Sciatic nerve (tissue), 2 donors: ENCODE measurements at places on chromosomes 5 and 9.

GRCh38 chr5:177438468-177438867 lies 8.1 kb upstream of the PRR7 start:
- no peak for DNase-seq

GRCh38 chr5:180400416-180400815 lies 47.3 kb upstream of the GFPT2 start:
- DNase-seq = no peak

- DNase-seq = no peak
Observed at GRCh38 chr5:180213256-180213600, 4.2 kb upstream of the RASGEF1C start.

- DNase-seq = no peak
Observed at GRCh38 chr5:107535849-107536248, 134.9 kb downstream of the EFNA5 start.

DNA sequence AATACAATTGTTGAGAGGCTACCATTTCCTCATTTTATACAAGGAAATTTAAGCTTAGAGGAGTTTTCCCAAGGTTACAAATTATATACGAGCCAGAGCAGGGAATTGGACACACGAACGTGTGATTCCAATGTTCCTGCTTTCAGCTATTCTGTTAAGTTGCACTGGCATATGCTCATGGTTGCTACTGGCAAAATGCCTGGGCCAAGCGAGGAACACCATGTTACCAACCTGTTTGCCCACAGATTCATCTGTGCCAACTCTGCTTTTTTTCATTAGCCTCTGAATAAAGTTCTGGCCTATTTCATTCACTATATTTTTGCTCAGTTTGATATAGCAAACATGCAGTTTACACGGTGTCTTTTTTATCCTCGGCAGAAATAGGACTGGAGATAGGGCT lies 5.1 kb upstream of the C5orf46 start:
- no peak for DNase-seq

DNA sequence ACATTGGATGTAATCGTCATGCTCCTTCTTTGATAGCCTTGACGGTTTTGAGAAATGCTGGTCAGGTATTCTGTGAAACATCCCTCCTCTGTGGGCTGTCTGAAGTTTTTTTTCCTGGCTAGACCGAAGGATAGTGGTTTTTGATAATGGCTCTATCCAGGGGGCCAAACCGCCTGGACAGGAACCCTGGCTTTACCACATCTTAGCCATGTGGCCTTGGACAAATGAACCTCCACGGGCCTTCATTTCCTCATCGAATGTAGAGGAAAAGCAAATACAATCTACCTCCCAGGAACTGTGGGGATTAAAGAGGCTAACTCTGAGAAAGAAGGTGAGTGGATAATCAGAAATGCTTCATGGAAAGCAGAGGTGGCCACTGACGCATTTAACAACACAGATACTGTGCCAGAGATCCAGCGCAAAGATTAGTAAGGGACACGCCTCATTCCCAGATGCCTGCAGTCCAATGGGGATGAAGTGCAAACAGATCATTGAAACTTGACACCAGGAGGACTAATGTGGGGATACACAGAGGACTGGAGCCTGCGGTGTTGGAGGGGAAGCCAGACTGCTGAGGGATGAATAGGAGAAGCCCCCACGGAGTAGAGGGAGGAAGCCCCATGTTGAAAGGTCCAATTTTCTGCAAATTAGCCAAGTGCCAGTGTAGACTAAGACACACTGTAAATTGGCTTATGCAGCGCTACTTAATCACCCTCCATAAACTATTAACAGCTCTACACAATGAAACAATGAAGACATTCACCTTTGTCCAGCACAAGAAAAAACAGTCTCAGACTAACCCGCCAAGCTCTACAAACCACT lies 41.6 kb downstream of the MYO10 start:
- DNase-seq = no peak

- no peak for DNase-seq
Observed at GRCh38 chr9:16516891-16517290, 353.6 kb downstream of the BNC2 start.

GRCh38 chr9:14806941-14807520 lies 84.5 kb upstream of the CER1 start:
- DNase-seq = no peak

DNA sequence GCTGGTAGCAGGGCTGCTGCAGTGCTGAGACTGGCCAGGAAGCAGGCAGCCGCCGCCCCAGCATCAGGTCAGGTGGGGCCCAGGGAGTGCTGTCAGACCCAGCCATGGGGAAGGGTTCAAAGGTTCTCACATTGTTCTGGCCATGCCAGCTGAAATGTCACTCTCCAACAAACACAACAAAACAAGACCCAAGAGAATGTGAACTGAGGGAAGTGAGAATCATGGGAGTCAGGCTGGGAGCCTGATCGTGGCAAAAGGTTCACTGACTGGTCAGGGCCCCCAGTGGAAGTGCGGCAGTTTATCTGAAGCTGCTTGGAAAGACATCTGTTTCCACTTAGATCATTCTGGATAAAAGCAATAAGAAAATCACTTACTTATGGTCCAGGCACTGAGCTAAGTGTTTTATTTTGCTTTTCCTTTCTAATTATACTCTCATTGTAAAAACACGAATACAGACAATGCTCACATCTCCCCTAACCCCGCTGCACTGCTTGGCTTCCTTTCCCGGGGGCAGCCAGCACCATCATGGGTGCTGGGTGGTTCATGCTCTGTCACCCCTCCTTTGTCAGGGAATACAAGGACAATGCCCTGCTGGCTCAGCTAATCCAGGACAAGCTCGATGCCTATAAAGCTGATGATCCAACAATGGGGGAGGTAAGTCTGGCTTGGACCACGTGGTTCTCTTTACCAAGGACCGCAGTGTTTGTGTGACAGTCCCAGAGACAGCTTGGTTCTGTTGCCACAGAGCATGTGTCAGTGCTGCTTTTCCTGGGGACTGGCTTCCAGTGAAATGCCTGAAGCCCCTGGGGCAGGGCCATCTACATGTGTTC lies 41.9 kb upstream of the CFAP157 start:
- peak; percentile 60 for DNase-seq

DNA sequence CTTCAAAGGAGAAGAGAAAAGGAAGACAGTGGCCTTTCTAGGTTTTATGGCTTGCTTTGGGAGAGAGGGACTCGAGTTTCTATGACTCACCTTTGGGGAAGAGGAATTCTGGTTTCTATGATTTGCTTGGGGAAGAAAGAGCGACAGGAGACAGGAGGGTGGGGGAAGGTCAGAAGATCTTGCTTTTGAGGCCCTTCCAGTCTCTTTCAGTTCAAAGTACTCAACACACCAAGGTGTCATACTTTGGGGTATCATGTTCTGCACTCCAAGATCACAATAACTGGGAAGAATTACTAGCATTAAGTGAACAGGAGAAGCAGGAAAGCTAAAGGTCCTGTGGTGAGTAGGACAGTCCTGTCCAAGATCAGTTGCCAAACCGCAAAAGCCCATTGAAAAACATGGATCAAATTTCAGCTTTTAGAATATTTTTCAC lies 324.5 kb downstream of the ARHGEF28 start:
- DNase-seq = no peak

GRCh38 chr5:119631660-119632059 lies 2.3 kb downstream of the FAM170A start:
- DNase-seq = no peak

DNA sequence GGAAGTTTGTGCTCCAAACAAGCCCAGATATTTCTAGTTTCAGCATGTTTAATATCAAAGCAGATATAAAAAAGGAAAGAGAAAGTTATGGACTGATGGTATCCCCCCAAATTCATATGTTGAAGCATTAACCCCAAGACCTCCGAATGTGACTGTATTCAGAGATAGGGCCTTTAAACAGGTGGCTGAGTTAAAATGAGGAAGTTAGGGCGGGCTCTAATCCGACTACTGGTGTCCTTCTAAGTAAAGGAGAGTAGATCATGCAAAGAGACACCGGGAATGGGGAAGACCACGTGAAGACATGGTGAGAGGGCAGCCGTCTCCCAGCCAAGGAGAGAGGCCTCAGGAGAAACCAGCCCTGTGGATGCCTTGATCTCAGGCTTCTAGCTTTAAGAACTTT lies 324.1 kb upstream of the KIF2A start:
- no peak for DNase-seq

- DNase-seq = no peak
Observed at GRCh38 chr5:115624994-115625393, 842 bp downstream of the TMED7 start.

DNA sequence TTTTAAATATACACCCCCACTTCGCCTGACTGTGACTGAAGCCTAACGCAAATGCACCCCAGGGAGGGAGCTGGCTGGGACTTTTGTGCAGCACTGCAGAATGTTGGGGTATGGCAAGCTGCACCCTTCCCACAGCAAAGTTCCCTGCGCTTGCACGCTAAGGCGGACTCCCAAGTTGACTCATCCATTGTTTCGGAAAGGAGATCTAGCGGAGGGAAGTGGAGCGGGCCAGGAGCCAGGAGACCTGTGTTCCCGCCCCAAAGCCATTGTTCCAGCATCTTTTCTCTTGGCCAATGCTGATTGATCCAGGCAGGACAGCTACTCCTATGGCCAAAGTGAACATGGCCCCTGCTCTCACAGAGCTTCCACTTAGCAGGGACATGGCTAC lies 202.9 kb downstream of the AOPEP start:
- DNase-seq = no peak

DNA sequence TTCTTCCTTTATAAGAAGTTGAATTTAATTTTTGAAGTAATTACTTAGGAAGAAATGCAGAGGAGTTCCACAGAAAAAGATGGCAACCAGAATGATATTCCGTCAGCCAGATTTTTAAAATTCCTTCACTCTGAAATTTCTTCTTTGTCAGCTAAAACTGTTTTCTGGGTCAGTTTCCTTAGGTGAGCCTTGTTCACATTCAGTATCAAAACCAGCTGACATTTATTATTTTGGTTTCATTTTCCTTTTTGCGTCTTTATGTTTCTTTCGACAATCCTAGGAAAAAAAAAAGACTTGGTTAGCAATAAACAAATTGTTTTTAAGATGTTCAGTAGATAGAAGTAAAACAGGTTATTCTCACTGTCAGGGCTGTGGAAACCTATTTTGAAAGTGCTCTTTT lies 4.1 kb upstream of the IARS1 start:
- no peak for DNase-seq

GRCh38 chr5:120155873-120156272 lies 308.2 kb upstream of the PRR16 start:
- DNase-seq = no peak

- DNase-seq = no peak
Observed at GRCh38 chr9:86353655-86354010, 577 bp downstream of the TUT7 start.

DNA sequence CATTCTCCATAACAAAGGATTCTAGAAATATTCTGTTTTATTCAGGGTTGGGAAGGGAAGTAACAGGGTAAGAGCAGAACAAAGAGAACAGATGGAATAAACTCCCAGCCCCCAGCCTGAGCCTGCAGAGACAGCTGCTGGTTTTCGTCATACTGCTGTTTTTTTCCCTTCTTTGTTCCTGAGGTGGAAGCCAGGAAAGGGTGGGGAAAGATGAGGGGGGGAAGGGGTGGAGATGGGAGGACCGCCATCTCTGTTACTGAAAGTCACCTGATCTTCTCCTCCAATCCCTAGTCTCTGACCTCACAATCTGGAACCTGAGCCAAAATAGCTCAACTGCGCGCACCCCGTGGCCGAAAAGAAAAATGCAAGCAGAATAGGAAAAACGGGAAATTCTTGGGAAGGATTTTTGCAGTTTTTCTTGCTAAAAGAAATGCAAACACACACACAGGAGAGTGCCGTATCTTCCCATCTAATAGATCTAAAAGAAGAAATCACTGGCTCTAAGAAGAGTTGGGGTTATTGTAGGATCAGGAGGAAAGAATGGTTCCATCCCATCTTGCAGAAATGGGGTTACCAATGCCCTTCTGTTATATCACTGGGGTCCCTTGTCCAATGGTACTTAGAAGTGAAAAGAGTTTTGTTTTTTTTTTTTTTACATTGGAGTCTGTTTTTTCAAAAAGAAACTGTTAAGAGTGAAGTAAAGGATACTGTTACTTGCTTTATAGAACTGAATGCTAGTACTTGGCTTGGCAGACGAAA lies 57.9 kb downstream of the DIAPH1 start:
- DNase-seq = peak; percentile 88

- DNase-seq = no peak
Observed at GRCh38 chr5:74579215-74579614, 61.3 kb downstream of the ENC1 start.

GRCh38 chr9:77856615-77857014 lies 175.0 kb downstream of the GNAQ start:
- no peak for DNase-seq

DNA sequence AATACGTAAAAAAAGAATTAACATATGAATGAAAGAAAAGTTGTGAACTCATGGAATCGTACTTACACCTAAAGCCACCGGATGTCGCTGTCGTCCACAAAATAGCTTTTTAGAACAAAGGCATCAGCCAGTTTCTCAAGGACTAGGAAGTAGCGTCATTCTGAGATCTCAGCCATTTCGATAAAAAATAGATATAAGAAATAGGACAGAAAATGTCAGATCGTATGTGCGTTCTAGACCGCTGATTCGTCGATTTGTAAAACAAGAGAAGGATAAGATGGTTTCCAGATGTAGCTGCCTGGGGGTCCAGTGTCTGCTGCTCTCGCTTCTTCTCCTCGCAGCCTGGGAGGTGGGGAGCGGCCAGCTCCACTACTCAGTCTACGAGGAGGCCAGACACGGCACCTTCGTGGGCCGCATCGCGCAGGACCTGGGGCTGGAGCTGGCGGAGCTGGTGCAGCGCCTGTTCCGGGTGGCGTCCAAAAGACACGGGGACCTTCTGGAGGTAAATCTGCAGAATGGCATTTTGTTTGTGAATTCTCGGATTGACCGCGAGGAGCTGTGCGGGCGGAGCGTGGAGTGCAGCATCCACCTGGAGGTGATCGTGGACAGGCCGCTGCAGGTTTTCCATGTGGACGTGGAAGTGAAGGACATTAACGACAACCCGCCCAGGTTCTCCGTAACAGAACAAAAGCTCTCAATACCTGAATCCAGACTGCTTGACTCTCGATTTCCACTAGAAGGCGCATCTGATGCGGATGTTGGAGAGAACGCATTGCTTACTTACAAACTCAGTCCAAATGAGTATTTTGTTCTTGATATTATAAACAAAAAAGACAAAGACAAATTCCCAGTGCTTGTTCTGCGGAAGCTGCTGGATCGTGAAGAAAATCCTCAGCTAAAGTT lies at the start of gene PCDHA10:
Gene PCDHA10, plus strand, starts transcription at position 126 of the 903 bp plus-strand sequence. Its CDS starts 152 bp downstream, at position 278.
- DNase-seq = no peak

DNA sequence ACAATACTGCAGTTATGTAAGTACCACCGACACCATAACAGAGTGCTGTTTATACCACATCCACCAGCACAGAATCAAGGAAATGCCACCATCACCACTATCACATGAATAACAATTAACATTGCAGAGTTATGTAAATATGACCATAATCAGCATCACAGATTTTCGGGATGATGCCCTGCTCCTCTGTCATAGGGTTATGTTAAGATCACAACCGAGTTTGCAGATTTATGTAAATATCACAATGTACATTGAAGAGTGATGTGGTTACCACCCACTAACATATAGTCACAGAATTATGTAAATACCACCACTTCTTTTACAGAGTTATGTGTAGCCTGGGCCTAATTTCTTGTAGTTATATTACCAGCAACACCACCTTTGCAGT lies 61.8 kb downstream of the SHC3 start:
- no peak for DNase-seq
